ENCODE measurements at places on chromosomes 16 and 17.

- no peak for DNase-seq
Observed at GRCh38 chr17:4978726-4979125, 8.7 kb downstream of the CAMTA2 start.

GRCh38 chr17:27579304-27579703 lies 51.7 kb upstream of the LGALS9 start:
- no peak for DNase-seq

DNA sequence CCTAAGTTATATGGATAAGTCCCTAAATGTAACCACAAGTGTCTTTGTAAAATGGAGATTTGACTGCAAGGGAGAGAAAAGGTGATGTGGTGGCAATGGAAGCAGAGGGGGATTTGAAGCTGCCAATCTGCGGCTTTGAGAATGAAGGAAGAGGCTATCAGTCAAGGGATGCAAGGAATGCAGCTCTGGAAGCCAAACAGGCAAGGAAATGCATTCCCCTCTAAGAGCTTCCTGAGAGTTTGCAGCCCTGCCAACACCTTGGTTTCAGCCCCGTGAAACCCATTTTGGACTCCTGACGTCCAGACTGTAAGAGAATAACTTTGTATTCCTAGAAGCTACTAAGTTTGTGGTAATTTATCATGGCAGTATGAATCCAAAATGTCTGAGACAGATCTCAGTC lies 167.3 kb upstream of the MPHOSPH6 start:
- DNase-seq: no peak

GRCh38 chr17:63370696-63371095 lies 75.4 kb downstream of the CYB561 start:
- DNase-seq: no peak

DNA sequence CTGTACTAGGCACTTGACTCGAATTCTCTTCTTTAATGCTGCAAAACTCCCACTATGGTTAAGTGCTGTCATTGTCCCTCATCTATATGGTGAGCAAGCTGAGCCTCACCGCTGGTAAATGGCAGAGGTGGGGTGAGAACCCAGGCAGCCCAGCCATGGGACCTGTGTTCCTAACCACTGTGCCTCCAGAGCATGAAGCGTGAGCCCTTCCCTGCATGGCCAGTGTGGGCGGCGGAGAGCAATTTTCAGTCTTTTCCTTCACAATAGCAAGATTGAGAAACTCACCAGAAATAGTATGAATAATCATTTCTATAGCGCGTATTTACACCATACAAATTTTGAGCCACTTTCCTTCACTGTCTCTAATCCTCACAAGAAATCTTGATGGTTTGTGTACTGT lies 9.2 kb downstream of the BFAR start:
- DNase-seq: no peak

DNA sequence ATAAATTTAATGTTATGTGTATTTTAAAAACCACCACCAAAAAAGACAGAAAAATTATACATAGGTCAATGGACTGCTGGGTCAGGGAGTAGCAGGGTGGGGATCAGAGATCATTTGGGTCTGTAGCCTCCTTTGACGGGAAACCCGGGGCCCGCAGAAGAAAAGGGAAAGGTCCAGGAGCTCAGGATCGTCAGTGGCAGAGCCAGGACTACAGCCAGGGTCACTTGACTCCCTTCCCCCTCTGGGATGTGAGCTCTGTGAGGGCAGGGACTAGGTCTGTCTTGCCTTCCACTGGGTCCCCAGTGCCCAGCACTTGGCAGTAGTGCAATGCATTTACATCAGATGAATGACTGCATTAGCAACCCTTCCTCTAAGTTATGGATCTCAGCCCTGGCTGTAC lies 62.1 kb downstream of the TOM1L2 start:
- DNase-seq: no peak
